ENCODE measurements at places on chromosomes 12 and 14.

DNA sequence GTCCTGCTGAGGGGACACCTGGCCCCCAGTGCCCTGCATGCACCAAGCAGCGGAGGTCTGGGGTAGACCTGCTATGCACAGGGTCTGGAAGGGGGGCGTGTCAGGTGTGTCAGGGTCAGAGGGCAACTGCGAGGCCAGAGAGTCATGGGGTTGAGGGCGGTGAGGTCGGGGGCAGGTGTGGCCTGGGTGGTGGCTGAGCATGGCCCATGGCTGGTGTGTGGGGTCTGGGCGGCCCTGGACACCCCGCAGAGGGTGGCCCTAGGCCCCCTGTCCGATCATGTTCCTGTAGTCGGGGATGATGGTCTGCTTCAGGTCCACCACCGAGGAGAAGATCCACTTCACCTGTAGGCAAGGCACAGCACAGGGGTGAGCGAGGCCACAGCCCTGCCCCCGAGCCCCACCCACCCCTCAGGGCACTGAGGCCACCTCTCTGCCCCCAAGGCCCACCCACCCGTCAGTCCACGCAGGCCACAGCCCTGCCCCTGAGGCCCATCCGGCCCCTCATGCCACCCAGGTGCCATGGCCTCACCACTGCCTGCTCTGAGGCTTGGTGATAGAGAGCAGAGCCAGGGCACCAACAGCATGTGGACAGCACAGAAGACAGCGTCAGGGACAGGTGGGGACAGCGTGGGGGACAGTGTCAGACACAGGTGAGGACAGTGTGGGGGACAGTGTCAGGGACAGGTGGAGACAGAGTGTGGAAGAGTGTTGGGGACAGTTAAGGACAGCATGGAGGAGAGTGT, 211.3 kb downstream of the TMEM121 start:
- DNase-seq = no peak

- no peak for DNase-seq
Observed at GRCh38 chr12:79183003-79183402, 318.4 kb downstream of the SYT1 start.

- no peak for DNase-seq
Observed at GRCh38 chr14:76495983-76496382, 120.0 kb downstream of the ESRRB start.

GRCh38 chr12:93943780-93944179, 204.6 kb upstream of the PLXNC1 start:
- no peak for DNase-seq

DNA sequence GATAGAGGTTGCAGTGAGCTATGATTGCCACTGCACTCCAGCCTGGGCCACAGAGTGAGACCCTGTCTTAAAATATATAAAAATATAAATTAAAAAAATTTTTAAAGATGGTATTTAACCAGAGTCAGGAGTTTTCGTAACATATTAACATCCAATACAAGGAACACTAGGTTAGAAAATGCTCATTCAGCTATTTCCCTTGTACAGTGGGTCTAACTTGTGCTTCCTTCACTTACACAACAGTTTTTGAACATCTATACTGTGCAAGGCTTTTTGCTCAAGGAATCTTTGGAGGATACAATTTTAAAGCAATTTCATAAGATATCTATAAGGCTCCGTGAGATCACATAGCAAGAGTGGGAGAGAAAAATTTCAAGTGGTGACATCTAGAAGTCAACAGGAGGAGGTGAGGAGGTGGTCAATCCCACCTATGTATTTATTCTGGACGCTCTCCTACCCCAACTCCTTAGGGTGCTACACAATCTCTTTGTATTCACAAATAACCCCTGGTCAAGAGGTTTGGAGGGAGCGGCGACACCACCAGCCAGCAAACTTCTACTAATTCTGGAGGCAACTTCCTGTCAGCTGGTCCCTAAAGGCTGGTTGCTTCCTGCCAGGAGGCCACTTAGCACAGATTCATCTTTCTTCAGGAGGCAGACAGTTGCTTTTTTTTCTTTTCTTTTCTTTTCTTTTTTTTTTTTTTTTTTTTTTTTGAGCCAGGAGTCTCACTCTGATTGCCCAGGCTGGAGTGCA, 22.2 kb downstream of the DUSP16 start:
- no peak for DNase-seq

- no peak for DNase-seq
Observed at GRCh38 chr12:63874897-63875480, 30.5 kb downstream of the SRGAP1 start.

DNA sequence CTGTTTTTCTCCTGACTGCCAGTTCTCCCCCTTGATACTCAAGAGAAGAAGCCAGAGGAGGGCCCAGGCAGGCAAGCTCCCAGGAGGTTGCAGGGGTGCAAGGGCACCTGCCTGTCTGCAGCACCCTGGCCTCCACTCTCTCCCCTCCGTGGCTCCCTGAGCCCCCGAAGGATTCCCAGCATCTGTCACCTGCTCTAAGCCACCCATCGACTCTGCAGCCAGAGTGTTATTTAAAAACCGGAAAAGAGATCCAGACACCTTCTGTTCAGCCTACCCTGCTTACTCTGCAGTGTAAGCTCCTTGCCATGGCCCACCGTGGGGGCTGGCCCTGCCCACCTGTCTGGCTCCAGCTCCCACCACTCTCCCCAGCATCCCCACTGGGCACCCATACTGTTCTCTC, 121.4 kb downstream of the KSR2 start:
- DNase-seq = no peak

GRCh38 chr12:84416626-84417025, 496.0 kb downstream of the SLC6A15 start:
- no peak for DNase-seq

- no peak for DNase-seq
Observed at GRCh38 chr14:76760331-76761135, 735 bp upstream of the VASH1 start.

DNA sequence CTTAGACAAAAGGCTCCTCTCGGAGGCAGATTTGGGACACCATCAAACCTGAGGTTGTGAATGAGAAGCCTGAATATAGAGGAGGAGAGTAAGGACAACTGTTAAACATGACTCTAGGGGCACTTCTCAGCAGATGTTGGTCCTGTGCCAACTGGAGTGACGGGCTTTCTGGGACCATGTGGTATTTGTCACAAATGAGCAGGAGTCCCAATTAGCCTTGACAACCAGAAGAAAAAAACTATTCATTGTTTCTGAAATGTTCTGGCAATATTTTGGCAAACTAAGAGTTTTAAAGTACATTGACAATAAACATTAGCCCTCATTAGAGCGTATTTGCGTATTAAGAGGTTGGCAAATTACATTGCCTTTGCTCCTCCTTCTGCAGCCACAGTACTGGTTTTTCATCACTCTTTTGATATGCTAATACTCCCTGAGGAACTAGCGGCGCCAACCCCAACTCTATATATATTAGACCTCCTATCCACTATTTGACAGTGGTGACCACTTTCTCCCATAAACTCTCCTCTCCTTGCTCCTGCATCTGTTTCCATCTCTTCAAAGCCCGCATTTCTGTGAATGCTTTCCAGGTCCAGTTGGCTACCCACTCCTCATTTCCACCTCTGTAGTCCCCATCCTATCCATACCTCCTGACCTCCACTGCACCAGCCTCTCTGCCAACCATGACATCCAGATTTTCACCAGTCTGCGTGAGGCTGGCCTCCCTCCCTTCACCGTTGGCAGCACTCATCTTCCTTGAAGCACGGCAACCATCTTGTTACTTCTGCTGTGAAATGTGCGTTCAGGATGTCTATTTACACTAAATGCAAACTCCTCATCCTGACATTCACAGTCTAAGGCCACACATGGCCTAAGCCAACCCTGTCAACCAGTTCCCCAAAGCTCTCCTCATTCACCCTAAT, 100.7 kb downstream of the ZFC3H1 start:
- no peak for DNase-seq

DNA sequence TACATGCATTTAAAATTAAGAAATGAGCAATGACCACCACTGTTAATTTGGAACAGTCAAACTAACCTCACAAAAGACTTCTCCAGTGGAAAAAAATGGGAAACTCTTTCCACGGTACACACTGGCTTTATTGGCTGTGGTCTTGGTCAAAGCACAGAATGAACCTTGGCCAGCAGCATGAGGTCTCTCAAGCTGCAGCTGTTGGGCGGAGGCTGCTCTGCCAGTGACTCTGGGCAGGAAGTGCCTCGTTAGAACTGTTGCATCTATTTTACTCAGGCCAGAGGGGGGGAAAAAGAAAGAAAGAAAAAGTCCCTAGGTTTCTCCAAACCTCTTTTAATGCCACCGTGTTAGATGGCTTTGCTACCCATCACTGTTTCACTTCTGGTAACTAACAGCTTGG, 279.8 kb upstream of the DIO2 start:
- peak; percentile 44 for DNase-seq

DNA sequence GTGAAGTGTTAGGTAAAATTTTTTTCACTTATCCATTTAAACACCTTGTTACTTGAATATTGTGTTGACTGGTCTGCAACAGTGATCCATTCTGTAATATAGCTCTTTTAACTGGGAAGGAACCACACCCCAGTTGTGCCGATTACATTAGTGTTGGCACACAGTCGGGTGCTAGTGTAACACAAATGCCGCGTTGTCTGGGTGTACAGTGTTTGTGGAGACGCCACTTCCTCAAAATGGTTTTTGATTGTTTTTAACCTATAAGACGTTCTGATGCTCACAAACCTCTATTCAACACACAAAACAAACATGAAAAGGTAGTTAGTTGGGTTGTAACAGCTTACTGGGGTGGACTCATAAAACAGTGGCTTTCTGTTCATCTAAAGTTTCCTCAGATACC, 48.0 kb upstream of the TRAF3 start:
- no peak for DNase-seq

DNA sequence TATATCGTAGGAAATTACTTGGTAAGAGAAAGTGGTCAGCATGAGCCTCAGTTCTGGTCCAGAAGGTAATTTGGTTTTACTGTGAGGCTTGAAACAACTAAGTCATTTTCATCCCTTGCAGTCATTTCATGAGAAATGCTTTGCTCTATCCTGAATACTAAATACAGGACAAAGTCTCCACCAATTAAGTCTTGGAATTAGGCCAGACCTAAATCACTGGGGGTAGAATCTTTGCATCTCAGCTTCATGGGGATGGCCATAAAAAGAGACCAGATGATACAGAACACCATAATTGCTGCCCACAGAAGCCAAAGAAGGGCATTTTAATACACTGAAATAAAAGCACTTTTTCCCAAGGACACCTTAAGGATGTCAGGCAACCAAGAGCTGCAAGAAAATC, 277.9 kb upstream of the DCN start:
- DNase-seq = no peak

DNA sequence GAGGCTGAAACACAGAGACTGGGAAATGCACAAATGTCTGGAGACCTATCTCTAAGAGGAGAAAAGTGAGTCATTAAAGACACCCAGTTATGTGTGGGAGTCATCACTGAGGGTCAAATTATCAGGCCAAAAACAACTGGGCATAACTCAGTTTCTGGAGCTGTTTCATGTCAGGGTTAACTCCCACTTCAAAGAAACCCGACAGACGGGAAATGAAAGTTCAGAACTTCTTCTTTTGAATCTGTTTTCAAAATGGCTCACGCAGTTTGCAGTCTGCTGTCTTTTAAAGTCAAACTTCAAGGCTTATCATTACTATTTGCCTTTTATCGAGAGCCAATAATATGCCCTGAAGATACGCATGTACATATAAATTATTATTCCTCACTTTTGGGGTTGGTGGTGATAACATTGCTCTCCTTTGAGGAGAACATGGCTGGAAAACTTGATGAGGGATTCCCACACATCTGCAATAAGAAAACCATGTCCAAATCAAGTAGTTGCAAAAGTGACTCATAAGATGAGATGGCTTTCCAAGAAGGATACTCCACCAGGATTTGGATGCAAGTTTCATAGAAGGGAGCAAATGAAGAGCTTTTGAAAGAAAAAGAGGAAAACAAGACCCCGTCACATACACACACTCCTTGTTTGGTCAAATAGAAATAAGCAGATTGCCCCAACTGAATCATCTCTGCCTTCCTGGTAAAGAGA, 341.4 kb downstream of the ADAMTS20 start:
- DNase-seq = no peak

GRCh38 chr12:49041881-49042484, 18.6 kb downstream of the KMT2D start:
- DNase-seq = no peak

- DNase-seq = no peak
Observed at GRCh38 chr14:52891800-52892199, 59.0 kb downstream of the FERMT2 start.

- peak; percentile 41 for DNase-seq
Observed at GRCh38 chr12:101891462-101891971, 14.1 kb downstream of the DRAM1 start.

Data from NCI-H510A treated with DMSO at 0.1 percent for 48 hours (cell line).